ENCODE measurements at places on chromosomes 6 and 20.
A peak's percentile ranks its signal among the peaks of the same experiment; 100 is the strongest.

GRCh38 chr6:37187321-37188022 is 17.5 kb downstream of the PIM1 start:
- DNase-seq: no peak

- DNase-seq: no peak
These were observed 127.3 kb downstream of the DLL1 start for GRCh38 chr6:170163405-170164170.

DNA sequence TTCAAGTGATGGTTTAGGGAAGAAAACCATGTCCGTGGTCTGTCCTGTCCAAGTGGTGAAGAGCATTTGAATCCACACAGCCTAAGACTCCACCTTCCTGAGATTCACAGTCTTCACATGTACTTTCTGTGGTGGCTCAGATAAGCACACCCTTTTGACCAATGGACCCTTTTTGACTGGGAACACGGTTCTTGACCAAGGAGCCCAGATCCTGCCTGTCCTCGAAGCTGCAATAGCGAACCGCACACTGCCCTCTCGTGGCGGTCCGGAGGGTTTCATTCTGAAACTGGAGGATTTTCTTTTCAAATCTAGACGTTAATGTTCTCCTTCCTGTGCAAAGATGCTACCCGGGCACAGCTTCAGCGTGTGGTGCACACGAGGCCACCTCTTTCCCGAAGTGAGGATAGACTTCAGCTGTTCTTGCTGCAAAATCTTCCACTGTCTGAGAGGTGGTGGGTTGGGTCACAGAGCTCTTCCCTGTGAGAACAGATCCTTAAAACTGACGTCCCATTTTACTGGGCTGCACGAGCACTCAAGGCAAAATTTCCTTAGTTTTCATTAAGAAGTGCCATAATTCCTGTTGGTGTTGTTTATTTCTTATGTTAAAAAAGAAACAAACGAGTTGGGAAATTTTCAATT is 90.5 kb downstream of the SYNJ2 start:
- peak; percentile 72 for DNase-seq

GRCh38 chr6:56869346-56869745 is 85.6 kb upstream of the BEND6 start:
- no peak for DNase-seq

GRCh38 chr20:10468340-10468845 is 33.3 kb downstream of the SLX4IP start:
- DNase-seq: no peak

GRCh38 chr6:52568320-52568719 is 8.5 kb downstream of the TRAM2 start:
- no peak for DNase-seq

GRCh38 chr6:131107151-131107550 is 28.1 kb upstream of the AKAP7 start:
- DNase-seq: peak; percentile 25

DNA sequence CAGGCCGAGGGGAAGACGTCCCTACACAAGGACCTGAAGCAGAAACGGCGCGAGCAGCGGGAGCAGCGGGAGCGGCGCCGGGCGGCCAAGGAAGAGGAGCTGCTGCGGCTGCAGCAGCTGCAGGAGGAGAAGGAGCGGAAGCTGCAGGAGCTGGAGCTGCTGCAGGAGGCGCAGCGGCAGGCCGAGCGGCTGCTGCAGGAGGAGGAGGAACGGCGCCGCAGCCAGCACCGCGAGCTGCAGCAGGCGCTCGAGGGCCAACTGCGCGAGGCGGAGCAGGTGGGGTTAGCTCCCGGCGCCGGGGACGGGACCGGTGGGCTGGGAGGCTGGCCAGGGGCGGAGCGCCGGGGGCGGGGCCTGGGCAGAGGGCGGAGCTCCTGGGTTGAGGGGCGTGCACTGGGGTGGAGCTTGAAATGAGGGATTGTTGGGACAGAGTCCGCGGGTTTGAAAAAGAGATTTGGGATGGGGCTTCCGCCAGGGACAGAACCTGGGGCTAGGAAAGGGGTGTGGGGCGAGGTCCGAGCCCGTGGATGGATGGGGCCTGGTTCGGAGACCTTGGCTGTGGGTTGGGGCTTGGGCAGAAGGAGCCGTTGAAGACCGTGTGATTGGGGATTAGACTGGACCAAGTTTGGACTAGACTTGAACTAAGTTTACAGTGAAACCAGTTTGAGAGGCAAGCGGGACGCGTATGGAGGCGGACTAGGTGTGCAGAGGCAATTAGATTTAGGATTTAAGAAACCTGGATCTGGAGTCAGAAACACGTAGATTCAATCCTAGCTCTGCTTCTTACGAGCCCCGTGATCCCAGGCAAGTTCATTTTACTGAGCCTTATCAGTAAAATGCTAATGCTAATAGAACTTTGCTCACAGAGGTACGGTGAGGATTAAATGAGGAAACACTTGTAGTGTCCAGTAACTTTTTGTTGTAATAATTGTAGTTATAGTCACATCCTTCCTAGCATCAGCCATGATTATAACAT is 20.9 kb downstream of the DEF6 start:
- peak; percentile 49 for DNase-seq

DNA sequence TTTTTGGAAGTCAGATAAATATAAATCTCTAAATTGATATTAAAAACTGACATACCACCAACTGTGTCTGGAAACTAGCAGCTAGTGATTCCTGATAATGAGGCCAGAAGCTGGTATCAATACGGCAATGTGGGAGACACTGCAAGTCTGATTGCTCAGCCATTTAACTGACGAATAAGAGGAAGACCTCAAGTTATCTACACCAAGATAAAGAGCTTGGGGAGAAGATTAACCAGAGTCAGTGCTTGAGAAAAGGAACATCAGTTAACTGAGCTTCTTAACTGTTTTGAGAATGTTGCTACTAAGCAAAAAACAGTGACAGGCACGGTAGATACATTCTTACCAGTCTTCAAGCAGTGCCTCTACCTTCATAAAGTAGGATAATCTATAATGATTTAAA is 140.4 kb upstream of the TENT5A start:
- DNase-seq: no peak

DNA sequence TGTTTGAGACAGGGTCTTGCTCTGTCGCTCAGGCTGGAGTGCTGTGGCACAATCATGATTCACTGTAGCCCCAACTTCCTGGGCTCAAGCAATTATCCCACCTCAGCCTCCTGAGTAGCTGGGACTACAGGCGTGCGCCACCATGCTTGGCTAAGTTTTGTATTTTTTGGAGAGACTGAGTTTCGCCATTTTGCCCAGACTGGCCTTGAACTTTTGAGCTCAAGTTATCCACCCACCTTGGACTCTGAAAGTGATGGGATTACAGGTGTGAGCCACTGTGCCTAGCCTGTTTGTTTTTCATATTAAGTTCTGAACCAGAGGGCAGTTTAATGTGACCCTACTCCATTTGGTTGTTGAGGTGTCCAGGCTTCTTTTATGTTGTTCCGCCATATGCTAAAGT is 194.8 kb downstream of the PLCB1 start:
- DNase-seq: no peak

DNA sequence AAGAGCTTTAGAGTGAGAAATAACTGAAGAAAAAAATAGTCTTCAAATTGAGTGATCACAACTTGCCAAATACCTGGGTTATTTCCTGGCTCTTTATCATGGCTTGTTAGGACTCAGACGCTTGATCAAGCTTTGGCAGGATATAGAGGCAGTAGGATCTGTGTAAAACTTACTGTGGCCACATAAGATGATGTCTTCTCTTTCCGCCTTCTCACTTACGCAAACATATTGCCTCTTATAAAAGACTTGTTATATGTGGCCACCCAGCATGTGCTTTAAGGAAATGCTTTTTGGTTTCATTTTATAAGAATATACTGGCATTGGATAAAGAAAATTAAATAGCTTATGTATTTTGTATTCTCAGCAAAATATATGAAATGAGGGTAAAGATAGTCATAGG is 101.8 kb upstream of the AKIRIN2 start:
- DNase-seq: no peak

Data from AG10803 (cell line).